GM12892 (cell line): ENCODE measurements at places on chromosomes 2 and 18.
A peak's percentile ranks its signal among the peaks of the same experiment; 100 is the strongest.

- no peak for DNase-seq
These were observed 1.3 kb upstream of the ODC1 start for GRCh38 chr2:10449486-10449831.

DNA sequence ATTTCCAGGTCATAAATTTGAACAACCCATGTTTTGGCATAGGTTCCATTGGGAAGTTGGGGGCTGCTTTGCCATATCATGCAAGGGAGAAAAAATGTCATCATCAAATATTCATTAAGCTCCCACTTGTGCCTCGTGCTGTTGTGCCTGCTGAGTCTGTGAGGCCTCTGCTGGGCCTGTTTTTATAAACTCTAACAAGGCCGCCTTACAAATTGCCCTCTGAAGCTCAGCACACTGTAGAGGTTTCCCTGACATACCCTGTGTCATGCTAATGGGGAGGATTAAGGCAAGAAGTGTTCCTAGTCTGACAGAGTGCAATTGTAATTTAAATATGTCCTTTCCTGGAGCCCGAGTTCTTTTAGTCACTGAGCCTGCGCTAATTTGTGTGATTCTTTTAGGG, 17.6 kb downstream of the OSBPL6 start:
- DNase-seq: no peak

- no peak for DNase-seq
These were observed 8.8 kb downstream of the IMMT start for GRCh38 chr2:86186431-86186830.

- DNase-seq: no peak
These were observed 26.8 kb downstream of the TUBB6 start for GRCh38 chr18:12334863-12335262.

DNA sequence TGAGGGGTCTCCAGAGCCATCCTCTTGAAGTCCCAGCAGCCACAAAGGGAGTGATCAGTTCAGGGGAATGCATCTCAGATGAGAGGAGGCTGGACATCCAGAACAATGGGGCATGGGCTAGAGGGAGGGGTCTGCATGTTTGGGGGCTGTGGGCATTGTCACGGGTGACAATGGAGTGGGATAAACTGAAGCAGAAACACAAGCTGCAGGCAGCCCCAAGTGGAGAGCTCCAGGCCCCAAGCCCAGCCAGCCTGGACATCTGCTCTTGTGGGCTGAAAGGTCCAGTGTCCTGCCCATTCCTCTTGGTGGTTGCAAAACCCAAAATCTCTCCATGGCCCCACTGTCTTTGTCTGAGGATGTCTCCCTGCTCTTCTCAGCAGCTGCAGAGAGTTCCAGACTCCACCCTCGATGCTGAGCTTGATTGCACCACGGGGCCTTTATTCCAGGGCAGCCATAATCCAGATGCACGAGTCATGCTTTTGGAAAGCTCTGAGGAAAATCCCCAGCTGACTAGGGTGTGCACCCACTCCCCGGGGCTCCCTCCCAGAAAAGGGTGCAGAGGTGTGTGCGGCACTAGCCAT, 149.4 kb downstream of the TNS1 start:
- no peak for DNase-seq

- no peak for DNase-seq
These were observed 13.5 kb upstream of the FEZ2 start for GRCh38 chr2:36611316-36611990.

DNA sequence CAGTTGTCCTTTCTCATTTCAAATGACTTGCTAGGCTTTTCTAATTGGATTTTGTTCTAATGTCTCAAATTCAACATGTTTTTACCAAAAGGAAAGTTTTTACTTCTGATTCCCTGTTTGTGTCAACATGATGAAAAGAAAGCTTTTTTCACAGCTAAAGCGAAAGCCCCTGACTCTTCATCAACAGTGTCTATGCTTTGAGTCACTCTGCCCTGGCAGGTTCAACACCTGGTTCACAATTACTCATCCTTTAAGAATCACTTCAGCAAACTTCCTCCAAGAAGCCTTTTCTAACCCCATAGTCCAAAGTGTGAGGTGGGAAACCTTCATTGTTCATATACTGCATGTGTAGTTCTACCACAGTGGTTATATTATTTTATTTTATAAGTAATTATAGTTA, 7.6 kb upstream of the DSG2 start:
- DNase-seq: no peak

DNA sequence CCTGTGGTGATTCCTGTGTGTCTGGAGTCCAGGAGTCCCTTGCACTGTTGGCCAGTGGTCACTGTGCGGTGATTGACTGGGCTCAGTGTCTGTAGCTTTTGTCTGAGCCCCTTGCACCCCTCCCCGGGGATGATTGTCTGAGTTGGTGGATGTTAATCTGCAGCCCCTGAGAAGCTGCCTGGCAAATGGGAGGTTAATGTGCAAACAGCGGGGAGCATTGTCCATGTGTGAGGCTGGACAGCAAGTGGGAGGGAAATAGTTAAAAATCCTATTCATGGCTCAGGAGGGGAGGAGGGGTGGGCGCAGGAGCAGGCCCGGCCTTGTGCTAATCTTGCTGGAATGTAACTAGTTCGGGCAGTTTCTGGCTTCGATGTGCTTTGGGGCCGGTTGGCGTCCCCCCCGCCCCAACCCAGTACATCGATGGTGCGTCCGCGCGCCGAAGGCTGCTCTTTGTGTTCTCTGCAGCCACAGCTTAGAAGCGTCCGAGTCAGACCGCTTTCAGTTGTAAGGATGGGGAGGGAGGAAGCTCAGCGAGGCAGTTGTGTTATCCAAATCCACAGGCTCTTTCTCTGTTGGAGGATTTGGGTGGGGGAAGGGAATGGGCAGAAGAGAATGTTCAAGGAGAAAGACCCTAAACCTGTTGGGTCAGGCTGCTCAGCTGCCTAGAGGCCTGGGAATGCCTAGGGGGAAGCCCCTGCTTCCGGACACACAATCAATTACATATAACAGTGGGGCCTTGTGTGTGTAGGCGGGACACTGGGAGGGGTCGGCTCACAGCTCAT, 71.8 kb downstream of the TGOLN2 start:
- DNase-seq: no peak

DNA sequence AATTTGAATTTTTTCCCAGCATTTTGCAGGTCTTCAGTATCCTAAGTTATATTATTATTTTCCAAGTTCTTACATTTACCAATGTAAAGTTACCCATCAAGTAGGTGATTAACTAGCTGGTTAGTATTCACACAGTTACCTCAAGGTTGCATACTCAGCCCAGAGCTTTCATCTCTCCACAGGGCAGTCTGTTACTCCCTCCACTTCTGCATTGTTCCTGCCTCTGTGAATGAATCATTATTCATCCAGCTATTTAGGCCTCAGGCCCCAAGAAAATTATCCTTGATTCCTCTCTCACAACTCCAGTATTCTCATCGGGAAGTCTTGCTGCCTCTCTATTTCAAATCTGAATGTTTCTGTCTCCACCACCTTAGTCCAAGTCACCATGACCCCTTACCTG, 92.2 kb downstream of the SMC6 start:
- no peak for DNase-seq

DNA sequence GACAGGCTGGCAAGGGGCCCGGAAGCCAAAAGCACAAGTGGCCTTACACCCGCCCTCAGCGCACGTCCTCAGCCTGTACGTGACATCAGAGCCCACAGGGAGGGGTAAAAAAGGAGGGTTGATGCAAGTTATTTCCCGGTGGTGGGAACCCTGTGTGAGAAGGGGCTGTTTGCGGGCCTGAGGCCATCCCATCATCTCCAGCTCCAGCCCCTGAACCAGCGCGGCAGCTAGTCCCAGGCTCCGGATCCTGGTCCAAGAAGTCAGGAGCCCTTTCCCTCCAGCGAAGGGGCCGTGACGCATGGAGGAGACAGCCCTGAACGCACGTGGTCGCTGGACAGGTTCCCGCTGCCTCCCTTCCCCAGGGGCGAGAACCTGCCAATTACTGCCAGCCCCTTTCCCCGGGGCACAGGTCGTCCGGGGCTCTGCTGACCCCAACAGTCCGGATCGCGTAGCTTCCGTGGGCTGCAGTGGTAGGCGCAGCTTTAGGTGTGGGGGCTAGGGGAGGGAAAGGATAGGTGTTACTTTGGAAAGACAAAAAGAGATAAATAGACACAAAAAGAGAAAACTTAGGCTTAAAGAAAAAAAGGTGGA, 1.3 kb upstream of the LRP2 start:
- DNase-seq: no peak

DNA sequence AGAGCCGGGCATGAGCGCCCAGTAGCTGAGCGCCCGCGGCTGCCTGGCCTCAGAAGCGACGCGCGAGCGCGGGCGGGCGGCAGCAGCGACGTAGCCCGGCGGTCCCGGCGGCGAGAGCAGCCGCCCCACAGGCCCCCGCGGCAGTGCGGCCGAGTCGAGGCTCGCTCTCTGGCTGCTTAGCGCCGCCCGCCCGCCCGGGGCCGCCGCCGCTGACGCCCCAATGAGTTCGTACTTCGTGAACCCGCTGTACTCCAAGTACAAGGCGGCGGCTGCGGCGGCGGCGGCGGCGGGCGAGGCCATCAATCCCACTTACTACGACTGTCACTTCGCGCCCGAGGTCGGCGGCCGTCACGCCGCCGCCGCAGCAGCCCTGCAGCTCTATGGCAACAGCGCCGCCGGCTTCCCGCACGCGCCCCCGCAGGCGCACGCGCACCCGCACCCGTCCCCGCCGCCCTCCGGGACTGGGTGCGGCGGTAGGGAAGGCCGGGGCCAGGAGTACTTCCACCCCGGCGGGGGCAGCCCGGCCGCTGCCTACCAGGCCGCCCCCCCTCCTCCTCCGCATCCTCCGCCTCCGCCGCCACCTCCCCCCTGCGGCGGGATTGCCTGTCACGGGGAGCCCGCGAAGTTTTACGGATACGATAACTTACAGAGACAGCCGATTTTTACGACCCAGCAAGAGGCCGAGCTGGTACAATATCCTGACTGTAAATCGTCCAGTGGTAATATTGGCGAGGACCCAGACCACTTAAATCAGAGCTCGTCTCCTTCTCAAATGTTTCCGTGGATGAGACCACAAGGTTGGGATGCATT, 847 bp downstream of the HOXD8 start:
- no peak for DNase-seq

DNA sequence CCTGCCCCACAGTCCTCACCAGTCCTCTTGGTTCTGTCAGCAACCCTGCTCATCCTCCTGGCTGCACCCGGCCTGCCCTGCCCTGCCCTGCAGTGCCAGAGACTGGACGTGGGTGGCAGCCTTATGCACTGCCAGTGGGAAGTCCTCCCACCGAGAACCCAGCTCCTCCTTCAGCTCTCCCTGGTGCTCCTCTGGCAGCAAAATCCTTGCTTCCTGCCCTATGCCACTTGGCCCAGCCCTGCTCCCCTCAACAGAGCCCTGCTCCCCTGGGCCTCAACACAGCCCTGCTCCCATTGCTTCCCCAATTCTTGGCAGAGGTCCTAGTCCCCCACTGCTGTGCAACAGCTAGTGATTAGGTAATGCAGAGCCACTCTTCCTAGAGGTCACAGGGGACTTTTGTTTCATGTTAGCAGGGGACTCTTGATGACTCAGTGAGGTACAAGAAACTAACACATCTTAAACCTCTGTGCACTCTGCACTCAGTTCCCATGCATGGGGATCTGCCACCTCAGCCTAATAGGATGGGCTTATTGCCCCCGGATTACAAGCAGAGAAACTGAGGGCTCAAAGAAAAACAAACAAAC, 58.0 kb upstream of the EDAR start:
- DNase-seq: no peak

- no peak for DNase-seq
These were observed 17.5 kb upstream of the CEP192 start for GRCh38 chr18:12973562-12974213.

DNA sequence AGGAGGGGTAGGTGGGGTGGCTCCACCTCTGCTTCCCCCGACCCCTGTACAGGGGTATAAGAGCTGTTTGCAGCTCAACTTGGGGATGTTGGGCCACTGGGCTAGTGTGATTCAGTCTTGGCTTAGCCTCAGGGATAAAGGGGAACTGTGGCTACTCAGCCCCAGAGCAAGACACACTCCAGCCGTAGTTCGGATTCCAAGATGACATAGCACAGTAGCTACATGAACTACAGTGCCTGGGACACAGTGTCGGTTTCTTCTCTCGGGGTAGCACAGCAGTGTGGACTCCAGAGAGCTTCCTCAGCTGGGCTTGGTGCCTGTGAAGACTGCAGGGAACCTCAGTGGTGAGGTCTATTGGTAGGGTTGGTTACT, 21.1 kb downstream of the CARF start:
- no peak for DNase-seq

DNA sequence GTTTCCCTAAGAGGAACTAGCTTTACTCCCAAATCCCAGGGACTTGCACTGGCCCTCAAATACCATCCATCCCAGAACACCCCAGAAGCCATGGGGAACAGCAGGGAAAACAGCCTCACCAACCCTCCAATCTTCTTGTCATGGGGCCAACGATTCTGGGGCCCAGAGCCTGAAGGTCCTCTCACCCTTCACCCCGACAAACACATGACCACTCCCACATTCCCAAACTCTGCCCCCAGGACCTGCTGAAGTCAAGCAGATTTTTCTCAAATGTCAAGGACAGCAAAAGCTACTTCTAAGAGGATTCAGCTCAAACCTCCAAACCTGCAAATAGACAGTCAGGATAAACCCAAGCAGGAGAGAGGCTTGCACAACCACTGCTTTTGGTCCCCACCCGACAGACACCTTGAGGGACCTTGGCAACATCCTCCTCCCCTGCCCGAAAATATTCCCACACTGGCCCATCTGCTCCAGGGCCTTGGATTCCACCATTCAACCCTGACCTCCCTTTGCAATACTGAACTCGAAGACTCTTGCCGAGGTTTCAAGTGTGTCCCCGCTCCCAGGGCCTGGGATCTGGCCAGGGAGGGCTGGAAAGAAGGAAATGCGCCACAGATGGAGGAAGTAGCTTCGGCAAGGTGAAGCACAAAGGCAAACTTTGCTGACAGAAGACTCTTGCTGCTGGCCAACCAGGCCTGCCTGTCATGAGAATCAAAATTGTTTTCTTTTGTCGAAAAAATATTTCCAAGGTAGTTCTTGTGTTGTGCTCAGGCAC, 143.3 kb downstream of the ZFP36L2 start:
- DNase-seq: no peak

DNA sequence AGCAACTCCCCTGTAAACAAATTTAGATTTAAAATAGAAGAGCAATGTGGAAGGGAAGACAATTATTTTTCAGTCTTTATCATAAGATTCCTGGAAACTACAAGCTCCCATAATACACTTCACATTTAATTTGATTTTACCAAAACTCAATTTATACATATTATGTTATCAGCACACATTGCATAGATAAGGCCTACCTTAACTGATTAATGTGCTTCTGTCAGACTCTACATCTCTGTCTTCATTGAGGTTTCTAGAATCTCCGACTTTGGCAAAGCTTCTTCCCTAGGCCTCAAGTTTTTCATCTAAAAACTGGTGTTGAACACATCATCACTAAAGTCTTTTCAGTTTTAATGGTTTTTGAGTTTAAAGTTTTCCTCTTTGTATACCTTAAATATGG, 366.1 kb downstream of the CLIP4 start:
- no peak for DNase-seq

DNA sequence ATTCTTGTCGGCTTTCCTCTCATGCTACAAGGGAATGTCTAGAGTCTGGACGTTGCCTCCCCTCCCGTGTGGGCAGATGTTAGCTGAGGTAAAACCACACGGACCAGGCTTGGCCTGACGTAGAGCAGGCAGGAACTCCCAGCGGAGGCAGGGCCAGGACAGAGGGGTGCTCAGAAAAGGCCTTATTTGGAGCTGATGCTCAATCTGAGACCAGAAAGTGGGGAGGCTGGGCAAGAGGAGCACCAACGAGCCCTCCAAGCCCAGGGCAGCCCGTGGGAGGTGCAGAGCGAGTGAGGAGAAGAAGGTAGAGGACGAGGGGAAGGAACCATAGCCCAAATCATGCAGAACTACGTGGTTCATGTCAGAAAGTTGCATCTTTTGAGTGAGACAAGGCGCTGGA, 9.0 kb downstream of the TEX51 start:
- no peak for DNase-seq

- peak; percentile 38 for DNase-seq
These were observed 4.0 kb downstream of the NEU4 start for GRCh38 chr2:241812730-241813643.
